ENCODE measurements at places on chromosomes 2 and 18. TPM values are rescaled to one million over a fixed set of nuclear protein-coding genes. Genes with fewer than 3 reads are reported as not detected.
A peak's percentile ranks its signal among the peaks of the same experiment; 100 is the strongest.

Gene TMEM131
- total RNA-seq = 38.4 TPM

Gene CHMP3
- 27.7 TPM for total RNA-seq

DNA sequence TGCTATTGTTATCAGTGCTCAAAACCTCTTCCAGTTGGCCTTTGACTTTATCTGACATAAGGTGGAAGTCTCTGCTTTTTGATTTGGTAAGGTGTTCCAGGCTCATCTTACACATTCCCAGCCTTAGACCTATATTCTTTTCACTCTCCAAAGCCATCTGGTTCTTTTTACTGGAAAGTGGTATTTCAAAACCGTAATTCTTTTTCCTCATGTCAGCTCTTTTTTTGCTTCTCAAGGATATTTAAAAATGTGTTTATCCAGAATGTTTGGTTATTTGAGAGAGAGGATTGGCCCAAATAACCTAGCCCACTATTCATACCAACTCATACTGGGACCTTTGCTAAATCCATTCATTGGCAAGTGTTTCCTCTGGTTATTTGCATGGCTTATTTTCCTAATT lies 411.2 kb upstream of the PIK3C3 start:
- H3K36me3 ChIP-seq = no peaks in the 10 kb centered on the region
- no peaks in the 10 kb centered on the region for H3K4me1 ChIP-seq
- H3K27me3 ChIP-seq = no peaks in the 10 kb centered on the region
- H3K4me3 ChIP-seq = no peak overlapping the region

DNA sequence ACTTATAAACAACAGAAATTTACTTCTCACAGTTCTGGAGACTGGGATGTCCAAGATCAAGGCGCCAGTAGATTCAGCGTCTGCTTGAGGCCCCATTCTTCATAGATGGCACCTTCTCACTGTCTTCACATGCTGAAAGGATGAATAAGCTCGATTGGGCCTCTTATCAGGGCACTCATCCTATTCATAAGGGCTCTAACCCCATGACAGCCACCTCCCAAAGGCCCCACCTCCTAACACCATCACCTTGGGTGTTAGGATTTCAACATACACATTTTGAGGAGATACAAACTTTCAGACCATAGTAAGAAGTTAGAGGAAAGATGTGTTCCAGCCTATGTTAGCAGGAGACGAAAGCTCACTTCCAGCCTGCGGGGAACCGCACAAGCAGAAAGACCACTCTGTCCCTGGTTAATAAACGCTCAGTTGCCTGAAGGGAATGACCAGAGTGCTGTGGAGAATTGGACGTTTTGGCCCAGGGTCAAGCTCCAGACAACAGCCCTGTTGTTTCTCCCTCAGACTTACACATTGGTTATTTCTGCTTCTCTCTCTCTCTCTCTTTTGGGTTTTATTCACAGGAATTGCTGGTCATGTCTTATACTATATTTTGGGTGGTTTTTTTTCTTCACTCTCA lies 90.3 kb downstream of the MAPRE2 start:
- H3K27ac ChIP-seq = no peak overlapping the region
- H3K36me3 ChIP-seq = peaks cover 33% of the 10 kb centered on the region
- DNase-seq = no peak
- H3K27me3 ChIP-seq = no peaks in the 10 kb centered on the region
- no peak overlapping the region for H3K4me3 ChIP-seq
- H3K4me1 ChIP-seq = no peaks in the 10 kb centered on the region

GRCh38 chr2:201157694-201158093 lies 25.2 kb upstream of the CASP10 start:
- DNase-seq = no peak
- H3K36me3 ChIP-seq = peaks cover 54% of the 10 kb centered on the region
- peak overlapping the region; percentile 21 for H3K27ac ChIP-seq
- H3K4me3 ChIP-seq = no peak overlapping the region

GRCh38 chr18:76445741-76446232 lies 49.3 kb downstream of the ZNF516 start:
- H3K27ac ChIP-seq = no peak overlapping the region
- H3K4me1 ChIP-seq = peaks cover 9% of the 10 kb centered on the region
- no peak overlapping the region for H3K4me3 ChIP-seq
- peaks cover 17% of the 10 kb centered on the region for H3K27me3 ChIP-seq
- H3K36me3 ChIP-seq = peaks cover 5% of the 10 kb centered on the region

DNA sequence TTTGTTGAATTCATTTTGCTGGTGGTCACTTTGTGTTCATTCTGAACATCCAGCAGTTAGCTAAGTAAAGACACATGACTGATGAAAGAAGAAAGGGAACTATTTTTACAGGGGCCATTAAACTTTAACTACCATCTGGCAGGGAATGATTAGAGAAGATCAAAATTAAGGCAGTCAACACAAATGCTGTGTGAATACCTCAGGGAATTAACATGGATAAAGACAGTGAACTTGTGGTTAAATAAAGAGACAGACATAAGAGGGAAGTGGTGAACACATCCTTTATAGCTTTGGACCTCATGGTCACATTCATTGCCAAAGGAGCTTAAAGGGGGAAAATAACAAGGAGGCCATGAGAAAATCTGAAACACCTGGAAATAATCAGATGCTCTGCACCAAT lies 52.6 kb upstream of the ATP5MC3 start:
- H3K27me3 ChIP-seq = peaks cover 7% of the 10 kb centered on the region
- peaks cover 28% of the 10 kb centered on the region for H3K4me1 ChIP-seq
- H3K4me3 ChIP-seq = no peak overlapping the region
- no peak overlapping the region for H3K27ac ChIP-seq
- no peak for DNase-seq
